Natural killer cell (primary cell): ENCODE measurements at places on chromosomes 2 and 18. TPM values are rescaled to one million over a fixed set of nuclear protein-coding genes. Genes with fewer than 3 reads are reported as not detected.
A peak's percentile ranks its signal among the peaks of the same experiment; 100 is the strongest.

DNA sequence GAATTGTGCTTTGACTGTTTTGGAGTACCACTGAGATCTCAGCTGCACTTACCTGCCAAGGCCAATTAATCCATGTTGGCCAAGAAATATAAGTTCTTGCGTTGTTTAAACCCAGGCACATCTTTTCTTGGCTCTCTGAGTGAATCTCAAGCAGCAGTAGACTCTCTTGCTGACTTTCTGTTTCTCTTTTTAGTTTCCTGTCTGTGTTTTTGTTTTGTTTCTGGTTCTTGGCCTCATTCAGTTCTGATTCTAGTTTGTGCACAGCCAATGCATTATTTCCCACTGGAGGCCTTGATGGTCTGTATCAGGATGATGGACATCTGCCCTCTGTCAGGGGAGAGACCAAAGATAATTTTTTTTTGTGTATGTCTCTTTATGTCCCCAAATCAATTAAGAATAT lies 379.4 kb downstream of the CDH2 start:
- no peak overlapping the region for H3K27ac ChIP-seq
- H3K27me3 ChIP-seq, result no peaks in the 10 kb centered on the region
- no peak for DNase-seq
- no peaks in the 10 kb centered on the region for H3K4me1 ChIP-seq
- H3K36me3 ChIP-seq, result no peaks in the 10 kb centered on the region

GRCh38 chr2:235468978-235469655 lies 24.7 kb upstream of the AGAP1 start:
- H3K27ac ChIP-seq, result no peak overlapping the region
- no peaks in the 10 kb centered on the region for H3K36me3 ChIP-seq
- no peaks in the 10 kb centered on the region for H3K4me1 ChIP-seq
- no peak for DNase-seq
- H3K27me3 ChIP-seq, result no peaks in the 10 kb centered on the region

DNA sequence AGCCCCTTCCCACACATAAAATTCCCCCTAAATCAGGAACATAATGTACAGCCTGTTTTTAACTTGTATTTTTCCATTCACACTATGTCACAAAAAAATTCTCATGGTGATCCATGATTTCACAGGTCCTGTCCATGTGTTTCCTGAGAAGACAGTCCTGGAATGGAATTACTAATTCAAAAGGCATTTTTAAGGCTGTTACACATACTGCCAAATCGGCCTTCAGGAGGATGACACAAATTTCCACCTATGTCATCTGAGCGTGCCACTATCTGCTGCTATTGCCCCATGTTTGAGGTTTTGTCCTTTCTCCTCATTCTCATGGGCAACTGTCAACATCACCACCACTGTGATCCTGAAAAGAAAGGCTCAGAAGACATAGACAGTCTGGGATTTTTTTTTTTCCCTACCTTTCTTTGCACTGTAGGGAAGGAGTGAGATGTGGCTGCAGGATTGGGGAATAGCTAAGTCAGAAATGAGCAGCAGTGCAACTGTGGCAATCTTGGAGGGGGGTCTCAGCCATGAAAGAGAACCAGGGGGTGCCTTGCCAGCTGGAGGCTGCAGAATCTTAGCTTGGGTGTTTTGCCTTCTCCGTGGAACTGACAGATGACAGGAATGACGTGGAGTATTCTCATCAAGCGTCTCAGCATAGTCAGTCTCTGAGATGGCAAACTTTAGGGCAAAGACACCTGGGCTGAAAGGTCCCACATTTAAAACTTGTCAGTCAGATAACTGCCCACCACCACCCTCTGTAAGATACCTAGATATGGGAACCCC lies 73.4 kb downstream of the MARCHF4 start:
- H3K27ac ChIP-seq, result no peak overlapping the region
- H3K4me3 ChIP-seq, result no peak overlapping the region
- DNase-seq, result no peak
- no peaks in the 10 kb centered on the region for H3K36me3 ChIP-seq
- no peaks in the 10 kb centered on the region for H3K27me3 ChIP-seq

DNA sequence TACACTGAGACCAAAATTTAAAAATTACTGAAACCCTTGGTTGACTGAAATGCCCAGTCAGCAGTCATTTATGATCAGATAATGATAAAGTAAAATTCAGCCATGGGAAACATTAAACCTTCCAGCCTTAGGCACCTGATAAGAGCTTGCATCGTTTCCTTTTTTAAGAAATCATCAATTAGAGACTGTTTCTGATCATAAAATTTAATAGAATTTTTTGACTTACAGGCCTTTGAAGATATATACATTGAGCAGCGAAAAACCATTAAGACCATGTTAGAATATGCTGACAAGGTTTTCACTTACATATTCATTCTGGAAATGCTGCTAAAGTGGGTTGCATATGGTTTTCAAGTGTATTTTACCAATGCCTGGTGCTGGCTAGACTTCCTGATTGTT lies 99.6 kb upstream of the CSRNP3 start:
- no peak overlapping the region for H3K27ac ChIP-seq
- DNase-seq, result no peak
- H3K27me3 ChIP-seq, result no peaks in the 10 kb centered on the region
- no peaks in the 10 kb centered on the region for H3K4me1 ChIP-seq
- H3K36me3 ChIP-seq, result no peaks in the 10 kb centered on the region

DNA sequence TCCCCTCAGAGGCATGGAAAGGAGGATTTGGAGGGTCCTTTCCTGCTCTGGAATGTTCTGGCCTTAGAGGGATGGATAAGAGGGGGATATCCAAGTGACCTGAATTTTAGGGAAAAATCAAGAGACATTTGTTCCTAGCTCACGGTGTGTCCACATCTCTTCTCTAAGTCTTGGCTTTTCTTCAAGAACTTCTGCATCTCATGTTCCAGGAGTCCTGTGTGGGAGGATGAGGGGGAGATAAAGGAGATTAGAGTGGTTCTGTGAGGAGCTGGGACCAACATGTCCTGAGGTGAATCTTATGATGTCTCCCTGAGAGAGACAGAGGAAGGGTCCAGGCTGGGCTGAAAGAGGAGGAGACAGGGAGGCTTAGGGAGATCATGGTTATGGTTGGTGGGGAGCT lies 11.7 kb downstream of the EMX1 start:
- H3K4me3 ChIP-seq, result no peak overlapping the region
- H3K27ac ChIP-seq, result no peak overlapping the region
- H3K36me3 ChIP-seq, result no peaks in the 10 kb centered on the region
- DNase-seq, result no peak
- peaks cover 7% of the 10 kb centered on the region for H3K4me1 ChIP-seq

- no peaks in the 10 kb centered on the region for H3K27me3 ChIP-seq
- H3K36me3 ChIP-seq, result no peaks in the 10 kb centered on the region
- no peaks in the 10 kb centered on the region for H3K4me1 ChIP-seq
- no peak for DNase-seq
Observed at GRCh38 chr18:46325895-46326294, 221.7 kb downstream of the HAUS1 start.

SERPINB2 gene
- total RNA-seq, result 9.0 TPM

DNA sequence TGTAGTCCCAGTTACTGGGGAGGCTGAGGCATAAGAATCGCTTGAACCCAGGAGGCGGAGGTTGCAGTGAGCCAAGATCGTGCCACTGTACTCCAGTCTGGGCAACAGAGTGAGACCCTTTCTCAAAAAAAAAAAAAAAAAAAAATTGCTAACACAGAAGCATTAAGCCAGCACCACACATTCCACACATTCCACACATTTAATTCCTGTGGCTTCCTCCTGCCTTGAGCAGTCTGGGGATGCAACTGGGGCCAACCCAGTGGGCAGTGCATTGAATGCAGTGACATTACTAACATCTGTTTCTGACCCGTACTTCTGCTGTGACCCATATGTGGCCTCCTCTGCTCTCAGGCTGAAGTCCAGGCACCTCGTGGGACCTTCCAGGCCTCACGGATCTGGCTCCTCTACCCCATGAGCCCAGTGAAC lies 107.0 kb downstream of the BCL2L11 start:
- no peaks in the 10 kb centered on the region for H3K36me3 ChIP-seq
- H3K27ac ChIP-seq, result no peak overlapping the region
- no peaks in the 10 kb centered on the region for H3K27me3 ChIP-seq
- H3K4me1 ChIP-seq, result no peaks in the 10 kb centered on the region
- H3K4me3 ChIP-seq, result no peak overlapping the region
- no peak for DNase-seq

RGPD3 gene
- total RNA-seq, result not detected

DNA sequence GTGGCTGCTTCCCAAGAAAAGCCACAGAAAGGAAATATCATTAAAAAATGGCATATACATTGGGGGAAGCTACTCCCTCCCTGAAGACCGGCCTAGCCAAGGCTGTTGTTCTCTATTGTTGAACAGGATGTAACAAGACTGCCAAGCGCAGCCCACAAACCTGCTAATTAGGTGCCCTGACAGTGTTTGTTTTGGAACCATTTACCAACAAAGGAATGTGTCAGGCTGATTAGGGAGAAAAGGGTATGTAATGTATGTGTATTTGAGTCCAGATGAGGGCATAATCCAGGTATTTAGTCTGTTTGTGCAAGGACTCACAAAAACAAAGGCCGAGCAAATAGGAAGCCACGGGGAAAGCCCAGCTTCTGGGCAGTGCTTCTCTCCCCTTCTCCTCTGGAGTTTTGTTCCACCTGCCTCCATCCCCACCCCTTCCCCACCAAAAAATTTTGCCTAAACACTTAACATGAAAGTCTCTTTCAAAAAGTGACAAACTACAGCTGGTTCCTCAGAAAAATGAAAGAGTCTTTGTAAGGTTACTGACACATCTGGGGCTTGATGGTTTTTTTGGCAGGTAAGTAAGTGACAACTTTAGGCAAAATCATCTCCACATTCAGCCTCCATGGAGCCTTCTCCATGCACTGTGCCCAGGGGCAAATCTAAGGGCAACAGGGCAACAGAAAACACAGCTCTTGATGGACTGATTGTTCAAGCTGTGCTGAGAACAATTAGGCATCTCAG lies 78.3 kb upstream of the FZD5 start:
- peak overlapping the region; percentile 15 for H3K27ac ChIP-seq
- no peaks in the 10 kb centered on the region for H3K36me3 ChIP-seq
- no peaks in the 10 kb centered on the region for H3K27me3 ChIP-seq
- DNase-seq, result no peak

DNA sequence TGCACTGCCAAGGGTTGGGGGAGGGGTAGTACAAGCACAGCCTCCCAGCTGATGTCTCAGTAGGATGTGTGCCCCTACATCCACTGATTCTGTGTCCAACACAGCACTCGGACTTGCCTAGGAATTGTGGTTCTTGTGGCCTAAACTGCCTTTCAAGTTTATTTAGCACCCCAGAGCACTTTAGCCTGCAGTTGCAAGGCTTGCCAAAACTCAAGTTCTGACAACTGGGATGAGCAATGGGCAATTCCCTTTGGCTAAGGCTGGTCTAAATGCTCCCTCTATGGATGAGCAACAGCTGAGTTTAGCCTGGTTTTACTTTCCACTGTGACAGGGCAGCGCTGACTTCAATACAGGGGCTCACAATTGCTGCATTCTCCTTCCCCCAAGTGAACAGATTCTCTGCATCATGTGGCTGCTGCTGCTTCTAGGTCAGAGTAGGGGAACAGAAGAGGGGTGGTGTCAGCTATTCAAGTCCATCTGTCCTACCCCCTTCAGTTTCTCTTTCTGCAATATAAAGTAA lies 471.5 kb downstream of the PIK3C3 start:
- no peaks in the 10 kb centered on the region for H3K4me1 ChIP-seq
- no peak for DNase-seq
- H3K27ac ChIP-seq, result no peak overlapping the region

- no peak overlapping the region for H3K4me3 ChIP-seq
- DNase-seq, result no peak
- H3K27me3 ChIP-seq, result peaks cover 29% of the 10 kb centered on the region
- H3K4me1 ChIP-seq, result peaks cover 17% of the 10 kb centered on the region
- H3K36me3 ChIP-seq, result no peaks in the 10 kb centered on the region
- H3K27ac ChIP-seq, result no peak overlapping the region
Observed at GRCh38 chr2:232634206-232635150, 1.1 kb downstream of the EFHD1 start.

DNA sequence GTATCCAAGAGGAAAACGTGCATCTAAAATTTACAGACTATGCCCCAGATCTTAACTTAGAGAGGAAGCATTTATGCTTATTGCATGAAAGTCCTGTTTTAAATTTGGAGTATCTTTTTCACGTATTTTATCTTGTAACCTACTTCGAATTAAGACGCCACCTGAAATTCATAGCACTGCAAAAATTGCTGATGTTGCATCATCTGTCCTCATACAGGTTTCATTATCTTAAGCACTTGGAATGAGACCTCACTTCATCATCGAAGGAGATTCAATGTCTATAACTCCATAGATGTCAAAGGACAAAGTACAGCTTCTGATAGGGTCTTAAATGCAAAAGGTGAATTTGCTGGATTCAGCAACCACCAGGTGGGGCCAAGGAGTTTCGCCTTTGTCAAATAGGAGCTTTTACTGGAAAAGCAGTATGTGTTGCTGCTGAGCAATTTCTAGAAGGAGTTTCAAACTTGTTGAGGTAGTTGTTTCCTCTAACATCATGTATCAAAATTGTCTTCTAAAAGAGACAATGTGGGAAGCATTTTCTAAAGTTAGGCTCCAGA lies 106.4 kb upstream of the CCDC85A start:
- H3K36me3 ChIP-seq, result no peaks in the 10 kb centered on the region
- DNase-seq, result no peak
- H3K27ac ChIP-seq, result no peak overlapping the region
- H3K4me3 ChIP-seq, result no peak overlapping the region
- no peaks in the 10 kb centered on the region for H3K4me1 ChIP-seq

- H3K4me3 ChIP-seq, result no peak overlapping the region
- H3K4me1 ChIP-seq, result peaks cover 7% of the 10 kb centered on the region
- DNase-seq, result no peak
- H3K27me3 ChIP-seq, result no peaks in the 10 kb centered on the region
- peaks cover 3% of the 10 kb centered on the region for H3K36me3 ChIP-seq
Observed at GRCh38 chr2:85907671-85908157, 18.9 kb upstream of the ST3GAL5 start.

MROH2A gene
- not detected for total RNA-seq

GRCh38 chr18:51188024-51188701 lies 9.3 kb downstream of the MEX3C start:
- no peak for DNase-seq
- H3K27me3 ChIP-seq, result no peaks in the 10 kb centered on the region
- peaks cover 43% of the 10 kb centered on the region for H3K4me1 ChIP-seq
- no peak overlapping the region for H3K4me3 ChIP-seq
